ENCODE measurements at places on chromosomes 16 and 17.

DNA sequence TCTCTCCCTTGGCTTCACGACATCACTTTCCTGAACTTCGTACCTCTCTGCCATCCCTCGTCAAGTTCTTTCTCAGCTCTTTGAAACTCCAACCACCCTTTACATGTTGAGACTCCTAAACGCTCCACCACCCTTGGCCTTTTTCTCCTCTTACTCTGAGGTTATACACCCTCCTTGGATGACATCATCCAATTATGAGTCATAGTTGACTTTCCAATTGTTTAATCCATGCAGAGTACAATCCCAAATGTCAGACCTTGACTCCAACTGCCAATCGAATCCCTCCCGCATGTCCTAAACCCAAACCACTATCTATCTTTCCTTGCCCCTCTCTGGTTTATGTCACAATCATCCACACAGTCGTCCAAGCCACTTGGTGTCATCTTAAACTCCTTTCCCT is 18.4 kb upstream of the C16orf82 start:
- DNase-seq, result no peak

DNA sequence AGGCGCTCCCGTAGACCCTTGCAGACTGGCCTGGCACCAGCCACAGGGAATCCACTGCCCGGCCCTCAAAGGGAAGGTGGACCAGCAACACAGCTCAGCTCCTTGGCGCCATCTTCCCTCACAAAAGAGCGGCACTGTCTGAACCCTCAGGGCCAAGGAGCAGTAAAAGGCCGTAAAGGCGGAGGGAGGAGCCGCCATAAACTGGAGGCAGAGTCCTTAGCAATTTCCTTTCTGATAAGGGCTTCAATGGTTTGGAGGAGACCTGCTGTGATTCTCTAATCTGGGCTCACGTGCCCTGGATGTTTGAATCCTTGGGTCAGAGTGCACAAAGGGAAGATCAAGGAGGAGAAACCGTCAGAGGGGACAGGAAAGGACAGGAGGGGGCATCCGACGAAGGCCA is 15.5 kb upstream of the AXIN2 start:
- DNase-seq, result no peak

GRCh38 chr17:83061586-83061985 is 17.8 kb upstream of the METRNL start:
- no peak for DNase-seq

DNA sequence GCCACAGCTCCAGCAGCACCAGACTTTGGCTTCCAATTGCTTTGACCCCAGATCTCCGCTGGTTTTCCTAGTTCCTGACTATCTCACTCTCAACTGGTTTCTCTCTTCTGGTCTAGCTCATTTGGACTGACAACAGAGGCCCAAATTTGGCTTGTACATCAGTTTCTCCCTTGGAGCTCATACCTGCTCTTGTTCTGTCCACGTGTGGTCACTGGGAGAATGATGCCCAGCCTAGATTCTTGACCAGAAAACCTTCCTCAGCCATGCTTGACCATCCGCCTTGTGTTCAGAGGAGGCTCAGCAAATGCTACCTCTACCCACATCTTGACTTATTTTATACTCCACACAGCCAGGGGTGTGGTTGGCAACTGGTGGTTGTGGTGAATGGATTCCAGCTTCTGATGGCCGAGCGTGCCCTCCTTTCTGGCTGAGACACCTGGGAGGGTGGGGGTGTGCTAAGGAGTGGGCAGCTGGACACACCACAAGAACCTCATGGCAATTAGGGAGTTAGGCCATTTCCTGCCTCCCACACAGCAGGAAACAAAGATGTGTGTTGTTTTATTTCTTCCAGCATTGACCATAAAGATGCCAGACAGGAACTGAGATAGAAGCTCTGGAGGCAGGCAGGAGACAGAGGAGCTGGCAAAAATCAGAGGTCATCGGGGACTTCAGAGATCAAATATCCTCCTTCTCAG is 93.8 kb upstream of the FAM20A start:
- no peak for DNase-seq

- no peak for DNase-seq
Observed at GRCh38 chr16:76207270-76207669, 69.9 kb upstream of the CNTNAP4 start.

DNA sequence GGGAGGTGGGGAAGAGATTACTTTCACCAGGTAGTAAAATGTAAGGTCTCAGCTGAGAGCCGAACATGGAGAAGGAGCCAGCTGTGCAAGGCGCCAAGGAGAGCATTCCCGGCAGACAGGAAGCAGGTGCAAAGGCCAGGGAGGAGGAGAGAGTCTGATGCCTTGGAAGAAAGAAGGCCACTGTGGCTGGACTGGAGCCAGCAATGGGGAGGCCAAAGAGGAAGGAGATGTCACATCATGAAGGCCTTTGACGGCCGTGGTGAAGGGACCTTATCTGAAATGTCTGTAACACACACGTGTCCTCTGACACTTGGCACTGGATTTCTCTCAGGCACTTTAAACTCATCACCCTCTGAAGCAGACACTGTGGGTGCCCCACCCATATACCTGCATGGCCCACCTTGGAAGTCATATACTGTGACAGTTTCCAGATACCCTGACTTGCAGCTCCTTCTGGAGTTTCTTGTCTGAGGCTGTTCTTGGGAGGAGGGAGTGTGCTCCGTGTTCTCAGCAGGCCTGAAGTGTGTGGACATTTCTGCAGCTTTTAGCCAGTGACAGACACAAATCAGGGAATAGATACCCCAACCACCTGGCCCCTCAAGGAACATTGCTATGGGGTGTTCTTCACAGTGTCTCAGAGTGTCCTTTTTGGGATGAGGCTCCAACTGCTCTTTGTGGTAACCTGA is 1.9 kb upstream of the SLC5A2 start:
- DNase-seq, result no peak

- no peak for DNase-seq
Observed at GRCh38 chr17:43412166-43412565, 13.4 kb downstream of the ARL4D start.

GRCh38 chr16:49824593-49824992 is 31.3 kb downstream of the ZNF423 start:
- DNase-seq, result no peak

DNA sequence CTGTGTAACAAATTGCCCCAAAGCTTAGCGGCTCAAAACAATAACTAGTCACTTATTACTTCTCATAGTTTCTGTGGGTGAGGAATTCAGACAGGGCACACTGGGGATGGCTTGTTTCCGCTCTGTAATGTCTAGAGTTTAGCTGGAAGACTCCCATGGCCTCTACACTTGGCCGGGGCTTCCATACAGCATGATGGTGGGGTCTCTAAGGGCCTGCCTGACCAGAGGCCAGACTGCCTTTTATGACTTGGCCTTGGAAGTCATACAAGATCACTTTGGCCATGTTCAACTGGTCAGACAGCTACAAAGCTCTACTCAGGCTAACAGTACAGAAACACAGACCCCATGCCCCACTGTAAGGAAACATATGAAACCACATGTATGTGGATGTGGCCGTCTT is 8.2 kb downstream of the GLP2R start:
- no peak for DNase-seq

Data from 8988T (cell line).